Bladder microvascular endothelial cell (primary cell): ENCODE measurements at places on chromosomes 5 and 9. TPM values are rescaled to one million over a fixed set of nuclear protein-coding genes. Genes with fewer than 3 reads are reported as not detected.

Gene ENC1
- 25.7 and 32.2 TPM in 2 replicates for total RNA-seq

Gene ADGRV1
- total RNA-seq, result under 0.01 and 0.06 TPM in 2 replicates

Gene FSTL4
- 0.38 TPM in 1 of 2 replicates, not detected in the other for total RNA-seq

Gene DPM2
- total RNA-seq, result 6.2 and 14.2 TPM in 2 replicates

Gene PCDHB3
- 0.32 and 1.2 TPM in 2 replicates for total RNA-seq

Gene GDNF
- not detected in 2 replicates for total RNA-seq
